HEK293T (cell line): ENCODE measurements at places on chromosomes 13 and 19.
A peak's percentile ranks its signal among the peaks of the same experiment; 100 is the strongest.

- DNase-seq: peak; percentile 59
Measured at GRCh38 chr13:46184277-46184699, 2.3 kb upstream of the LCP1 start.

DNA sequence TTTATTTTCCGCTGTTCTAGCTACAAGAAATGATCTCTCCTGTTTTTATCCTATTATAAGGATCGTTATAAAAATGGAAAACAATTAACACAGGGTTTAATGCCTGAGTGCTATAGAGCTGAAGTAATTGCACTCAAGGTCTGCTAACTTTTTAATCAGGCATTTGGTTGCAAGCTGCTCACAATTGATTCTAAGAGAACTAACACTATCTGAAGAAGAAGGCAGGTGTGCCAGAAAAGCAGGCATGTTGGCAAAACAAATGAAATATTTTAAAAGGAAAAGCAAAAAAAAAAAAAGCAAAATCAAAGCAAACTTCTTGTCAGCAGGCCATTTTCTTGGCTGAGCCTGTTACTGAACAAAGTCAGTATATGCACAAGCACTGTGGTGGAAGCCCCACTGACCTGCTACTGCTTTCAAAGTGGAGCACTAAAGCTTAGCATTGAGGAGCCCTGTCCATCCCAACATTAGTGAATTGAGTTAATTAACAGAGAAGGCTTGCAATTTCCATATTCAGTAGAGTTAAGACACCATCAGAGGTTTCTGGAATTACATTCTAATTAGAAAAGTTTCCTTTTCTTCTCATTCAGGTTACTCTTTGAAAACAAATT lies 574.2 kb downstream of the PCDH9 start:
- DNase-seq: no peak

DNA sequence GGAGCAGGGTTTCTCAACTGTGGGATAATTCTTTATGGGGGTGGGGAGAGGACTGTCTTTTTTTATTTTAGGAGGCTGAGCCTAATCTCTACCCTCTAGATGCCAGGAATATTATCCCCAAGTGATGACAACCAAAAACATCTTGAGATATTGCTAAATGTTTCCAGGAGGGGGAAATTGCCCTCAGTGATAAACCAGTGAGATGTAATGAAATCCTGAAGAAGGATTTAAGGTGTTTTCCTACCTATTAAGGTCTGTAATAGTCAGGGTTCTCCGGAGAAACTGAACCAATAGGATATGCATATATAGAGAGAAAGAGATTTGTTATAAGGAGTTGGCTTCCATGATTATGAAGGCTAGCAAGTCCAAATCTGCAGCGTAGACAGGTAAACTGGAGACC lies 208.3 kb upstream of the MIR17HG start:
- DNase-seq: no peak

DNA sequence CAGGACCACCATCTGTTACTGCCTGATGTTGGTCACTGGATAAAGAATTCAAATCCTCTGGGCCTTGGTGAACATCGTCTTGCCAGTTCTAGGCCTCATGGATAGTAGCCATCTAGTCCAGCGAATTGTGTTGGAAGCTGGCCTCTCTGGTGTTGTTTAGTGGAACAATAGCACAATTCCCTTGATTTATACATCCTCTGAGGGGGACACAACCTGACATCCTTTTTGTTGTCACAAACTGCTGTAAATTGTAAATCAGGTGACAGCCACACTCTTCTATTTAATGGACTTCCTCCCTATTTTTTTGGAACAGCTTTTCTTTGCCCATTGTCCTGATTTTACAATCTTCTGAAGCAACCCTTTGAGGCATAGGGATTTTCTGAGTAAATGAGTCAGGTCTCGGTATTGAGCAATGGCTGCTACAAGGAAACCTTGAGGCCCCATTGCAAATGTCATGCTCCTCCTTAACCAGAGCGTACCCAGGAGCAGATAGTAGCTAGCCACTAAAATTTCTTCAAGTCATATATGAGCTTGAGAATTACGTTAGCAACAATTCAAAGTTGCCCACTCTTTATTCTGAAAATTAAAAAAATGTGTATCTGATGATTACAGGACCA lies 263.3 kb downstream of the COG6 start:
- DNase-seq: no peak

- no peak for DNase-seq
Measured at GRCh38 chr13:40408602-40409001, 257.8 kb downstream of the FOXO1 start.

- no peak for DNase-seq
Measured at GRCh38 chr19:58336820-58337219, 10.0 kb downstream of the ZSCAN22 start.

DNA sequence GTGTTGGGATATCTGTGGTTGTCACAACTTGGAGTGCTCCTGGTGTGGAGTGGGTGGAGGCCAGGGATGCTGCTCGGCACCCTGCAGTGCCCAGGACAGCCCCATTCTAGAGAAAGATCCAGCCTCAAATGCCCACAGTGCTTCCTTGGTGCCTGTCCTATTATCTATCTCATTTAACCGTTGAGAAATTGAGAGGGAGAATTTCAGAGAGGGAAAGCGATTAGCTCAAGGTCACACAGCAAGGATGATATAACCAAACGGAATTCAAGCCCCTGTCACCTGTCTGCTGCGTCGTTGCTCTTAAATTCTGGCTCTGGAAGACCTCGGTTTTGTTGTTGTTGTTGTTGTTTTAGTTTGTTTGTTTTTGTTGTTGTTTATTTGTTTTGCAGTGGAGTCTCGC lies 13.5 kb downstream of the ANKRD24 start:
- DNase-seq: no peak

- DNase-seq: peak; percentile 46
Measured at GRCh38 chr19:35882114-35882832, 13.9 kb downstream of the APLP1 start.

DNA sequence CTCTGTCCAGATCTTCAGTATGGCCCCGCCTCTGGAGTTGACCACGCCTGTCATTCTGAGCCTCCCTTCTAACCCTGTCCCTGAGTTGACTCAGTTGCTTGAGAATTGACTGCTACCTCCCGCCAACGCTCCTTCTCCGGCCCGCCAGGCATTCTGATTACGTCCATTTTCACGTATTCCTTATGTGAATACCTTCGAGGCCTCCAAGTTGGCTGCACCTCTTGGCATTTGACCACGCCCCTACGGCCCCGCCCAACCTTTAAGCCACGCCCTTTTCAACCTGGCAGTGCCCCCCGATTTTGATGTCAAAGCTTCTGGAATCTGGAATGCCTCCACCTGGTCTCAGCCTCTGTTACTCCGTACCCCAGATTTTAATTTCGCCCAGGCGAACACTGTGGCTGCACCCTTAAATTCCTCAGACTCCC lies 1.7 kb upstream of the EML2 start:
- DNase-seq: peak; percentile 56

DNA sequence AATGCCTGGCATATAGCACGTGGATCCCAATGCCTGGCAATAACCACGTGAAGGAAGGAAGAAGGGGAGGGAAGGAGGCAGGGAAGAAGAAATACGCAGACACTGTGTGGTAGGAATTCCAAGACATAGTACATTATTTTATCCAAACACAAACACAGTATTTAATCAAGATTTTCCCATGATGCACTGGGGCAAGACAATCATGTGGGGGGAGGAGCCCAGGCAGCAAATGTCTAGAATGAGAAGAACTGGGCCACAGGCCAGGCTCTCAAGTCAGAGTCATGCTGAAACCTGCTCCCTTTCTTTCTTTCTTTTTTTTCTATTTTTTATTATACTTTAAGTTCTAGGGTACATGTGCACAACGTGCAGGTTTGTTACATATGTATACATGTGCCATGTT lies 717.9 kb downstream of the UQCRFS1 start:
- no peak for DNase-seq

GRCh38 chr19:28235606-28236125 lies 977.3 kb downstream of the UQCRFS1 start:
- no peak for DNase-seq

DNA sequence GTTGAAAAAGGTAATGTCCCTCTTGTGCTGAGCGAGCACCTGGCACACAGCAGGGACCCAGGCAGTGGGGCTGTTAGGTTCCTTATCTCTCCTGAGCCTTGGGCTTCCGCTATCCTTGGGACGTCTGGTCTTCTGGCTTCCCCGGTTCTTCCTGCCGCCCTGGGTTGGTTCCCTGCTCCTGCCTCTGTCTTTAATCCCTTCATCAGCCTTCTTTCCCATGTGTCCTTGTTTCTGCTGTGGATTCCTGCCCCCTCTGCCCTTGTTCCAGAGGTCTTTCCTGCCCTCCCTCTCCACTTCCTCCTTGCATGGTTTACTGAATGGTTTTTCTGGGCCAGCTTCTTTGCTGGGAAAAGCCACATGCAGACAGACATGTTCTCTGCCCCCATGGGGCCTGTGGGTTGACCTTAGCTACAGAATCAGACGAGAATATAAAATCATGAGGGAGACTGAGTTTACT lies 2.6 kb downstream of the EPN1 start:
- no peak for DNase-seq

- no peak for DNase-seq
Measured at GRCh38 chr19:2982983-2983350, 5.6 kb downstream of the TLE6 start.

DNA sequence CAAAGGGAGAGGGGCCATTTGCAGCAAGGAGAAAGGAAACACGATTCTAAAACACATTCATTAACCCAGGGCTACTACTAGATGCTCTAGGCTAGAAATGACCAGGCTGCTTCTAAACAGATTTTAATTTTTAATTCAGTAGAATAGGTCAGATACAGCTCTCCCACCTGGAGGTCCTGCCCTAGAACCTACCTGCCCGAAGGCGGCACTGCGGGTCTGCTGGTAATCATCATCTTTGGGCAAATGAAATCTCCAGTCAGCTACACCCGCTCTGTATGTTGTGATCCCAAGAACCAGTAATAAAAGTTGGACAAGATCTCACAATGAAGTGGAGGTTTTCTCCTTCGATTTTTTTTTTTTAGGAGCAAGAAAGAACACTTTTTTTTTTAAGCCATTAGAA lies 345.3 kb downstream of the ENOX1 start:
- no peak for DNase-seq

- DNase-seq: no peak
Measured at GRCh38 chr19:35846038-35846668, 6.2 kb downstream of the NPHS1 start.

DNA sequence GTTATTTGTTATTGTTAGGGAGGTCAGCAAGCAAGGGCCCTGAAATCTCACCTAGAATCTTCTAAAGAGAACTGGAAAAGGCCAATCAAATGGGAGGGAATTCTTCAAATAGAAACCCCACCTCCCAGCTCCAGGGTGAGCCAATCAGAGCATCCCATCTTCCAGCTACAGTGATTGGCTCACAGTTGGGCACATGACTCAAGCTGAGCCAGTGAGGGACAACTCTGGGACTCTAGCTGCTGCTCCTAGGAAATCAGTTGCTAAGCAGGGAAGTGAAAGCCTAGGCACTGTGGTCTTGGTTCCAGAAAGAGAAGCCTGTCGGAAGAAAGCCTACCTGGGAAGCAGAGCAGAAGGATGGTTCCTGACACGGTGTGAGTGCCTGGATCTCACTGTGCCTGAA lies 13.4 kb downstream of the TM6SF2 start:
- peak; percentile 58 for DNase-seq

- DNase-seq: no peak
Measured at GRCh38 chr19:31419871-31420445, 70.7 kb upstream of the TSHZ3 start.

DNA sequence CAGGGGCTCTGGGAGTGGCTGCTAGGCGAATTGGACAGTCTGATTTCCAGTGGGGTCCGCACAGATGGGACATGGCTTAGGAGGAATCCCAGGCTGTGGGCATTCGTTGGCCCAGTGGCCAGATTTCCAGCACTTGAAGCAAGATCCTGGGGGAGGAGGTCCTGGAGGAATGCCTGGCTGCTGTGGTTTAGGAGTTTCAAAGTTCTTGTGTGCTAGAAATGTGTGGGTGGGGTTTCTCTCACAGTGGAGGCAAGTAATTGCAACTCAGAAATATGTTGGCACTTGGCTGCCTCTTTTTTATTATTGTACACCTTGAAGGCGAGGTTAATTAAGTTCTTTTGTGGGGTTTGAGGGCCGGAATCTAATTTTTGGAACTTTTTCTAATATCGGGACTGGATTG lies 17.1 kb downstream of the IGFL3 start:
- DNase-seq: no peak

- no peak for DNase-seq
Measured at GRCh38 chr13:113402471-113403254, 38.7 kb upstream of the GRTP1 start.

- DNase-seq: no peak
Measured at GRCh38 chr13:50934735-50935435, 25.3 kb downstream of the RNASEH2B start.

GRCh38 chr13:91721413-91721812 lies 323.0 kb downstream of the GPC5 start:
- no peak for DNase-seq

DNA sequence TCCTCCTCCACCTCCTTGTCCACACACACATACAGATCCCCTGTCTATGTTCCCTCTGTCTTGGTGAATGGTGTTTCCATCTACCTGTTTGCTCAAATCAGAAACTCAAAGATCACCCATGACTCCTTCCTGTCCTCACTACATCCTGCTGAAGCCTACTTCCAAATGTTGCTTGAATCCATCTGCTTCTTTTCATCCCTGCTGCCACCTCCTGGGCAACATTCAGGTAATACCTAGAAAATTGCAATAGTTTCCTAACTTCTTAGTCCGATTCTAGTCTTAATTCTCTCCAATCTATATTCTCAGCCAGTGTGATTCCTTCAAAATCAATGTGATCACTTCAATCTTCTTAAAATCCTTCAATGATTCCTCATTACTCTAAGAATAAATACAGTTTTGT lies 155.5 kb upstream of the STARD13 start:
- peak; percentile 25 for DNase-seq

DNA sequence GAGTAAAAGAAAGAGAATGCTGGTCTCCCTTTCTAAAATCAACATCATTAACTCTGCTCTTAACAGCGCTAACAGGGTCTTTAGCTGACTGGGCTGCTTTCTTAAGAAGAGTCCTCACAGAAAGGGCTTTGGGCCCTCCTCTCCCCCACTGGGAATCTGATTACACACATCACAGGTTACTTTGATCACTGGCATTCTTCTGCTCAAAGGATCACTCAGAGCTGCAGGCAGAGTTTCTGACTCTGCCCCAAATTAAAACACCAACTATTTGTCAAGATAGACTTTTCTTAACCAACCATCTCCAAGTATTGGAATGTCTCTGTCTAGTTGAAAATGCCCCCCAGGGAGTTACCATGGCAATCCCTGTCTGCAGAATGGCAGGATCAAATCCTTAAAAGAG lies 31.1 kb upstream of the SIAH3 start:
- DNase-seq: no peak

DNA sequence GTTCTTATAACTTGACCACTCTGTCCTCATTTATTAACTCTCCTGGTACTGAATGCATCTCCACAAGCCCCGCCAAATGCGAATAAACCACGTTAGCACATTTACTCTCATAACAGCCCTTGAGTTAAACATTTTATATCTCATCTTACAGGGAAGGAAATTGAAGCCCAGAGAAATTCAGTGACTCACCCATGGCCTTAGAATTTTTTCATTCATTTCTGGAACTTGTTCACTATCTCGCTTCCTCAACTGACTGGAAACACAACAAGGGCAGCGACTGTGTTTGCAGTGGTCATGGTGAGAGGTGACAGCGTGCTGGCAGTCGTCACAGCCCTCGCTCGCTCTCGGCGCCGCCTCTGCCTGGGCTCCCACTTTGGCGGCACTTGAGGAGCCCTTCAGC lies 39.5 kb downstream of the SERP2 start:
- no peak for DNase-seq

GRCh38 chr19:23377276-23377675 lies 18.0 kb downstream of the ZNF91 start:
- DNase-seq: no peak

- DNase-seq: no peak
Measured at GRCh38 chr13:20105161-20105689, 55.6 kb downstream of the GJA3 start.
